Activated CD4-positive, alpha-beta T cell treated with anti-CD3 and anti-CD28 coated beads, Interleukin-2, amount 50 U/mL, for 48 hours (primary cell): ENCODE measurements at places on chromosomes 1 and 21.

DNA sequence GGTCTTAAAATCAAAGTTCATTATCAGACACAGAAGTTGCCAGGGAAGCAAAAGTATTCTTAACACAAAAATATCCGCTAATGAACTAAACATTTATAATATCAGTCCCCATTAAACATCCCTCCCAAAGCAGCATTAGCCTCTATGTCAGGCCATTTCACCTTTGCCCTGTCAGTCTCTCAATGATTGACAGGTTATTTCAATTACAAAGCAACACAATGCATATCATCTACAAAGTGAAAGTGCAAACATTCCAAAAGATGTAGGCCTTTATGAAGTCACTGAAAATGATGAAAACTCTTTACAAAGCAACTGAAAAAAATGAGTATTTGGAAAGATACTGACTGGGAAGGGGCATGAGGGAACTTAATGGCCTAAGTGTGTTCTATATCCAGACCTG lies 14.1 kb downstream of the ENAH start:
- DNase-seq, result no peak

GRCh38 chr1:32878637-32879041 lies 7.7 kb upstream of the HPCA start:
- no peak for DNase-seq

GRCh38 chr1:167312871-167313270 lies 92.2 kb downstream of the POU2F1 start:
- DNase-seq, result no peak

DNA sequence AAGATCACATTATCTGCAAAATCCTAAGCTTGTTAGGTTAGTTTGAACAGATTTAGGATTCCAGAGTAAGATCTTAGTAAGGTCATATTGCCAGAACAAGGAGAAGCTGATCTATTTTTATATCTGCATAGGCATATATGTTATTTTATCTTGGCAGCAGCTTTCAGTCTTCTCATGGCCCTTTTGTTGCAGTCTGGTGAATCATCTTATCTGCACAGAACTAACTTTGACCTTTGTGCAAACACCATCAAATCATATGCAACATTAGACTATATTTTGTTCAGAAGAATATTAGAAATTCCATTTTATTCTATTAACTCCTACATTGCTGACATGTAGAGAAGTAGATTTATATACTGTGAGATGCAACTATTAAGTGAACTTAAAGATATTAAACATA lies 107.3 kb downstream of the CLEC20A start:
- DNase-seq, result no peak

GRCh38 chr1:36622741-36623648 lies 140.3 kb upstream of the CSF3R start:
- no peak for DNase-seq

DNA sequence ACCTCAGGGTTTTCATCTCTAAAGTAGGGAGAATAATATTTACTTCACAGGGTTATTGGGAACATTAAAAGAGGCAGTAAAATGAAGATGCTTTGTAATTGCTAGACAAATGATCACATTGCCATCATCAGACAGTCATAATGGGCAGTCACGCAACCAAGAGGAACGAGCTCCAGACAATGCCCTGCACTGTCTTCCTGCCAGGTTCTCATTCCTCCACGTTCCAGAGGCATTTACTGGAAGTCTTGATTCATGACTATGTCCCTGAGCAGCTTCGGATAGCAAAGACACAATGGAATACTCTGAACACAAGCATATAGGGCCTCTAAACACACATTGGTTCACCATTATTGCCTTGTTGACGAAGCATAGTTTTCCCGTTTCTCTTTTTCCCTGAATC lies 389.7 kb downstream of the NTNG1 start:
- DNase-seq, result no peak

GRCh38 chr21:29296446-29296845 lies 2.3 kb upstream of the BACH1 start:
- DNase-seq, result no peak

DNA sequence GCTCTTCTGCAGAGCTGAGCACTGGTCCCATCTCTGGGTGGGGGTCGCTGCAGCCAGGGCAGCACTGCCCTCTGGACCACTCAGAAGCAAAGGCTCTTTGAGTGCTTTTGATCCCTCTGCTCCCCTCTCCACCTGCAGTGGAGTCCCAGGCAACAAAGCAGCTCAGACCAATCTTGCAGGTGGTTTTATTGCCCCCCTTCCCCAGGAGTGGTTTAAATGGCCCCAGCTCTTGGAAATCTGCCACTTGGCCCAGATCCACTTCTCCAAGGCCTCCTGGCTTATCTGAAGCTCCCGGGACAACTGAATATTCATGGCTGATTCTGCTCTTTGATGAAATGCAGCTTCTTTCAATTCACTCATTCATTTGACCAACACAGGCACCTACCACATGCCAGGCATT lies 2.7 kb downstream of the STUM start:
- no peak for DNase-seq

DNA sequence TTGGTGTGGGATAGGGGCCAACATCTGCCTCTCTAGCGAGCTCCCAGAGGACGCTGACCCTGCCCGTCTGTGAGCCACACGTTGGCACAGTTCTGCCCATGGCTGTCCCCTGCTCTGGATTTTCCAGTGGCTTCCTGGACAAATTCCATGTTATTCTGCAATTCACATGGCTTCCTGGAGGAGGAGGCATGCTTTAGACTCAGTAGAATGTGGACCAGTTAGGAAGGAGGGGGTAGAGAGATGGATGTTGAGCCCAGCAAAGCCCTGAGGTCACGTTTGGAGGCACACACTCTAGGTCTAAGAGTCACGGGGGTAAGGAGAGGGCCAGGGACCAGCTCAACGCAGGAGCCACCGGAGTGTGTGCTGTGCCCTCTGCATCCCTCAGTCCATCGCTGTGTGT lies 12.2 kb downstream of the COL8A2 start:
- no peak for DNase-seq
